Activated CD4-positive, alpha-beta T cell treated with anti-CD3 and anti-CD28 coated beads, Interleukin-2, Interleukin-4, amounts not matched to agents 100 ng/mL and 50 ng/mL, durations not matched to agents 16 hours and 8 hours (primary cell): ENCODE measurements at places on chromosomes 4 and X.
A peak's percentile ranks its signal among the peaks of the same experiment; 100 is the strongest.

- no peak for DNase-seq
Measured at GRCh38 chrX:6770936-6771335, 236.0 kb upstream of the VCX3A start.

DNA sequence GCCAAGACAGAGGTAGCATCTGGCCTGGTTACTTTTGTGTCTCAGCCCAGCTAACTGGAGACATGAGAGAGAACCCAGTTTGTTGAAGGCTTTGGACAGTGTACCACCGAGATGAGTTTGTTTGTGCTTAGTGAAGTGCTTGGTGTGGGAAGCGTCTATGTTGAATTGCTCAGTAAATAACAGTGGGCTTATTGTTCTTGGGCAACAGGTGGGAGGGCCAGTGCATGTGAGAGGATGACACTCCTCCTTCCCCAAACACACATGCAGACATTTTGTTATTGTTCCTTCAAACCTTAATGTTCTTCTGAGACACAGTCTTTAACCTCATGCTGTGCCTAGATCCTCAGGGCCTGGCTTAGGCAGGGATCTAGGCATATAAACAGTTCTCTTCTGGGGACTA, 39.7 kb downstream of the MSN start:
- no peak for DNase-seq

- DNase-seq, result no peak
Measured at GRCh38 chr4:33931026-33931425, 2313.3 kb downstream of the ARAP2 start.

- no peak for DNase-seq
Measured at GRCh38 chr4:137361756-137362470, 170.4 kb downstream of the PCDH18 start.

GRCh38 chr4:10701702-10702460, 17.3 kb upstream of the CLNK start:
- DNase-seq, result no peak

GRCh38 chrX:48083706-48084105, 12.3 kb upstream of the ZNF630 start:
- DNase-seq, result no peak

DNA sequence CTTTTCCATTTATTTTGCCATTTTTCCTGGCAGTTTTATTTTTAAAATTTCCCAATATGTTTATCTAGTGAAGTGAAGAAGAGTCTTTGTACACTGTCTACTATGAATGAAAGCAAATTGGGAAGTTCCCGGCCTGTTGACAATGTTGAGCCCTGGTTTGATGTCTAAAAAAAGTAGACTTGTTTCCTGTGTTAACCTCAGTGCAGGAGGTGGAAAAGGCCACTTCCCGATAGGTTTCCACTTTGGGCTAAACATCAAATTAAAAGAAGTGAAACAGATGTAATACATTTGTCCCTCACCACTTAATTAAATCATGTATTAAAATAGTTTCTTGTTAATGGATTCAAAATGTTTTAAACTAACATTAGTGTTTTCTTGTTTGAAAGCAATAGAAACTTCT, 30.0 kb downstream of the BBS12 start:
- peak; percentile 59 for DNase-seq
